ENCODE measurements at places on chromosomes 4 and X. TPM values are rescaled to one million over a fixed set of nuclear protein-coding genes. Genes with fewer than 3 reads are reported as not detected.

The CT83 gene
- total RNA-seq = not detected

The PABPC5 gene
- 6.3 TPM for total RNA-seq

The SPACA5B gene
- not detected for total RNA-seq

The RIPPLY1 gene
- not detected for total RNA-seq

The ZNF630 gene
- total RNA-seq = 2.1 TPM

The GNRHR gene
- total RNA-seq = not detected

The FRAS1 gene
- 15.1 TPM for total RNA-seq

The MAGEA11 gene
- not detected for total RNA-seq

The MMGT1 gene
- 11.0 TPM for total RNA-seq

The NEUROG2 gene
- total RNA-seq = not detected

The ADRA2C gene
- total RNA-seq = 1.0 TPM

The FRG2 gene
- total RNA-seq = not detected

The ANOS1 gene
- 13.0 TPM for total RNA-seq

The DRD5 gene
- total RNA-seq = under 0.01 TPM

The FGFR3 gene
- 0.52 TPM for total RNA-seq

The NSG1 gene
- total RNA-seq = 1.0 TPM

The KLHL8 gene
- 36.0 TPM for total RNA-seq

The USP17L28 gene
- total RNA-seq = not detected

The HMGN5 gene
- not detected for total RNA-seq

The USP26 gene
- not detected for total RNA-seq

The MAGEC1 gene
- total RNA-seq = not detected

The USP11 gene
- total RNA-seq = 61.1 TPM

The SLC6A14 gene
- not detected for total RNA-seq

Data from skeletal muscle tissue (tissue), 5 donors.